ENCODE measurements at places on chromosomes 1 and 21. TPM values are rescaled to one million over a fixed set of nuclear protein-coding genes. Genes with fewer than 3 reads are reported as not detected.

- DNase-seq, result no peak
These were observed 354.1 kb upstream of the B3GALT2 start for GRCh38 chr1:193540511-193540910.

DNA sequence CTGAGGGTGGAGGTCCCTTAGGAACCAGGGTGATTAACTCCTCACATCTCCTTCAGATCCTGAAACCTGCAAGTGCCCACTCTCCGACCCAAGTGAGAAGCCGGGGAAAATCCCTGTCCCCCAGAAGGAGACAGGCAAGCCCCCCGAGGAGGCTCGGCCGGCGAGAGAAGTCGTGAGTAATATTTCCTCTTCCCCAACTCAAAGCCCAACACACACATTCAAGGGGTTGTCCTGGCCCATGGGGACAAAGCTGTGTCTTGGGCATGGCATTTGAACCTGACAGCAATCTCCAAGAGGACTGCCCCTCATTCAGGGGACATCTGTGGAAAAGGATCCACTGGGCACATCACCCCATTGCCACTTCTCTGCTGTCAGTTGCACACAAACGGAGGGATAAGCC is 23.6 kb downstream of the VASH2 start:
- DNase-seq, result no peak

GRCh38 chr1:212618466-212619210 is 10.1 kb downstream of the ATF3 start:
- DNase-seq, result no peak

- no peak for DNase-seq
These were observed at the start of gene SAMSN1 for GRCh38 chr21:14545906-14546480. TSS of gene SAMSN1 (minus strand) at chr21:14546315. CDS start at chr21:14546261, 54 bp downstream.

- DNase-seq, result no peak
These were observed 15.6 kb downstream of the NTRK1 start for GRCh38 chr1:156876281-156876680.

- no peak for DNase-seq
These were observed 21.2 kb upstream of the JUN start for GRCh38 chr1:58804853-58805565.

DNA sequence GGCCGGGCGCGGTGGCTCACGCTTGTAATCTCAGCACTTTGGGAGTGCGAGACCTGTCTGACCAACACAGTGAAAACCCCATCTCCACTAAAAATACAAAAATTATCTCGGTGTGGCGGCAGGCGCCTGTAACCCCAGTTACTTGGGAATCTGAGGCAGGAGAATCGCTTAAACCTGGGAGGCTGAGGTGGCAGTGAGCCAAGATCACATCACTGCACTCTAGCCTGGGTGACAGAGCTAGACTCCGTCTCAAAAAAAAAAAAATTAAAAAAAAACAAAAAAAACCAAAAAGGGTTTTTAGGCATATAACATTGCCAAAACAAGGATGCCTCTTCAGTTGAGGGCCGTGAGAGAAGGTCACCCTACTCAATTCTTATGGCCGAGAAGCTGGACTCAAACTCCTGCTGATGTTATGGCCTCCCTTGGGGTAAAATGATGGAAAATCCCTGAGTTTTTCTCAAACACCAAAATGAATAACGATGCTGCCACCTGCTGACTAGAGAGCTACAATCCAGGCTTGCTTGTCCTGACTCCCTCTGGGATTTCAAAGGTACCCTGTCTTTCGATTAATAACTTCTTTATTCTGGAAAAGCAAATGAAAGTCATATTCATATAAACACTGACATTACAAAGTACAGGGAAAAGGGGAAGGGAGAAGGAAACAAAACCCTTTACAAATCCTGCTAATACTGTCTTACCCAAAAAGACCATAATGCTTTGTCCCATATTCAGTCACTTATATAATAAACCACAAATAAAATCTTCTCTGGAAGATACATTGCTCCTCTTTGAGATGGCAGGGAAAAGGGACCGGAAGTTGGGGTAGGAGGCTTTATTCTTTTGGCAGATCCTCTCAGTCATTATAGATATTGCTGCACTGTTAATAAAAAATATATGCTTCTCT is 10.7 kb downstream of the RAB42 start:
- DNase-seq, result no peak

DNA sequence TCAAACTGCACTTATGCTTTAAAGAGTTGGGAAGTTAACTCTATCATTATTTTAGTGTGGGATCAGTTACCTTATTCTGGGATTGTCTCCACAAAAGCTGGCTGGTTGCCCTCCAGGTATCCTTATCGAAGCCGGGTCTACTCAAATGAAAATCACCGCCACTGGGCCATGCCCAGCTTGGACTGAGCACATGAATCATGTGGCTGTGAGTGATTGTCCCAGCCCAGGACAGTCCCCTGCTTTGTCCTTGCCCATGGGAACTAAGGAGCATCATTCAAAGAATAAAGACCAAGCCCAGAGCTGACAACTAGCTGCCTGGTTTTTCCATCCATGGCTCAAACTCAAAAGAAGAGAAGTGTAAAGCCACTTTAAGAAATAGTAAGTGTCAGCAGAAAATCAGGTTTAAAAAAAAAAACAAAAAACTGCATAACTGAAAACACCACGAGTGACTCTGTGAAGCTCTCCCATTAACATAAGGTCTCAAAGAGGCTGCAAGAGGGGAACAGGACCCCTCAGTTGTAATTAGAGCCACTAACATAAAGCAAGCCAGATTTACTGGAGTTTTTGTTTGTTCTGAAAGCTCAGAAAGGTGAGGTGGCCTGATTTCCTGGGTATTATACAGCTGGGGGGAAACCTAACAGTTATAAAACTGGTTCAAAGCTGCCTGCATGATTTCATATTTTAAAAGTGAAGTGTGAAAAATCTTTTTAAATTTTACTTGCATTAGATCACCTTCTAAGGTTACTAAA is 91.5 kb downstream of the KIF14 start:
- DNase-seq, result no peak

GRCh38 chr1:194067772-194068171 is 881.4 kb upstream of the B3GALT2 start:
- no peak for DNase-seq

GRCh38 chr1:99644279-99645004 is 1.5 kb upstream of the PALMD start:
- no peak for DNase-seq

- no peak for DNase-seq
These were observed 49.8 kb upstream of the ADORA3 start for GRCh38 chr1:111553196-111553595.

CATSPERE gene
- total RNA-seq, result 2.3 TPM

DNA sequence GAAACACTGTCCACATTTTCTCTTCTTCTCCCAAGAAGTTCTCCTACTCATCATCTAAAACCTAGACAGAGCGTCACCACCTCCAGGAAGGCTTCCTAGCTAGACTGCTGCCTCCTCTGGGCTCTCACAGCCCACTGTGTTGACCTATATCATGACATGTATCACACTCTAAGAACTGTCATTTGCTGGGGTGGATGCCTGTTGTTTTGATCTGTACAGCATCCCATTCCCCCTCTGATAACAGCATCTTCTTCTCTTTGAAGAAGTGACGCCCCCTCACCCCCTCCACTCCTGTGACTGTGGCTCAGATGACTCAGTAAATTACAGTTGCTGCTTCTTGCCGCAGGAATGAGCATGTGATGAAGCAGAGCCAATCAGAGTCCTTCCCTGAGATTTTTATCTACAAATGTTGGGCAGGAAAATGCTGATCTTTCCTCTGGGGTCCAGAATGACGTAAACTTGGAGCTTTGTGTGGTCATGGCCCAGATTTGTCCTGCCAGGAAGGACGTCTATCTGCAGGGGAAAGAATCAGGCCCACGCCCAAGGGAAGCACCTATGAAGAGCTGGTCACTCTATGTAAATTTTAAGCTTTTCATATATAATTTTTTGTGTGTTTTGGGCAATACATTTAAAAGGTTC is 28.0 kb upstream of the FOXO6 start:
- no peak for DNase-seq

DNA sequence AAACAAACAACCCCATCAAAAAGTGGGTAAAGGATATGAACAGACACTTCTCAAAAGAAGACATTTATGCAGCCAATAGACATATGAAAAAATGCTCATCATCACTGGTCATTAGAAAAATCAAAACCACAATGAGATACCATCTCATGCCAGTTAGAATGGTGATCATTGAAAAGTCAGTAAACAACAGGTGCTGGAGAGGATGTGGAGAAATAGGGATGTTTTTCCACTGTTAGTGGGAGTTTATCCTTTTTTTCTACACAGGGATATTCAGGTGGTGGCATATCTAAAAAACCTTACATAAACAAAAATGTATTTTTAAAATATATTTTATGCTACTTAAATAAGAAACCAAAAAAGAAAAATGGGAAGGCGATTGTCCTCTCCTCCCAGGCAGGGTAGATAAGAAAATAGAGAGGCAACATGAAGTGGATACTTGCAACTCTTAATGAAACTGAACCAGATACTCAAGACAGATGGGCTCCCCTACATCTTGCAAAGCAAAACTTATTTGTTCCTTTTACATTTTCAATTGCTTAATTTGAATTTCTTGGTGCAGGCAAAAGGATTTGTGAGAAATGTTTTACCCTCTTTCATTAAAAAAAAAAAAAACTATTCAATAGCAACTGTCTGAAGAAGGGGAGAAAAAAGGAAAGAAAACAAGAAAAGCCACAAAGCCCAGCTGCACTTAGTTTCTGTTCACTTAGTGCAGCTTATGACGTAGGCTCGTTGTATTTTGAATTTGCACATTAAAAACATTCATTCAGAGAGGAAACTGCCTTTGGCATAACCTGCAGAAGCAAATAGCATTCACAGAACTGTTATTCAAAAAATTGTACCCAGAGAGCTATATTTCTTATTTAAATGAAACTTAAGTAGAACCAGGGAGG is 36.9 kb upstream of the RGS1 start:
- no peak for DNase-seq

DNA sequence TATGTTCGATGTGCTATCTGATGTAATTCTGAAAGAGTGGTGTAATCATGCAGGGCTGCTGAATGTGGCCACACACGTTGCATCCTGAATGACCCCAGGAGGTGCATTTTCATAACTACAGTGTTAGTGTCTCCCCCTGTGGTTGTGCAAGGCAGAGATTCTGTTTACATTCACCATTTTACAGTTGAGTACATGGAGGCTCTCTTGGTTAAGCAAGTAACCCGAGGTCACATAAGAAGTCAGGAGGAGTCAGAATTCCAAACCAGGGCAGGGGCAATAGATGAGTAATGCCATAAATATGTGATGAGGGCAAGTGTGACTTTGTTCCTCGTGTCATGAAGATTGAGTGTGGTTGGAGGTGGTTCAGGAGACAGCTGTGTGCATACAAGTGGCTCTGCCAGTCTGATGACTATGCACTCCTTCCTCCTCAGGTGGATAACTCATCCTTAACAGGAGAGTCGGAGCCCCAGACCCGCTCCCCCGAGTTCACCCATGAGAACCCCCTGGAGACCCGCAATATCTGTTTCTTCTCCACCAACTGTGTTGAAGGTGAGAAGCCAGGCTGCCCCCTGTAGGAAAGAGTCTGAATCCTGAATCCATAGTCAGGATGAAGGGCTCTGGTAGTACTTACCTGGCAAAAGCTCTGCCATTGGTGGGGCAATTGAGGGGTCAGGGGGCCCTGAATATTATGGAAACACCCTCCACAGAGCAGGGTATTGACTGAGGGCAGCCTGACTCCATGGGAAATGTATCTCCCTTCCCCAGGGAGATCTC is 9.3 kb downstream of the ATP1A2 start:
- DNase-seq, result no peak

GRCh38 chr1:157115429-157115838 is 15.8 kb upstream of the ETV3L start:
- no peak for DNase-seq

GRCh38 chr1:166090244-166090643 is 76.6 kb downstream of the FAM78B start:
- DNase-seq, result no peak

- DNase-seq, result no peak
These were observed 15.4 kb upstream of the NASP start for GRCh38 chr1:45568421-45568820.

FCGR1A gene
- total RNA-seq, result not detected

LIX1L gene
- 42.2 TPM for total RNA-seq

DNA sequence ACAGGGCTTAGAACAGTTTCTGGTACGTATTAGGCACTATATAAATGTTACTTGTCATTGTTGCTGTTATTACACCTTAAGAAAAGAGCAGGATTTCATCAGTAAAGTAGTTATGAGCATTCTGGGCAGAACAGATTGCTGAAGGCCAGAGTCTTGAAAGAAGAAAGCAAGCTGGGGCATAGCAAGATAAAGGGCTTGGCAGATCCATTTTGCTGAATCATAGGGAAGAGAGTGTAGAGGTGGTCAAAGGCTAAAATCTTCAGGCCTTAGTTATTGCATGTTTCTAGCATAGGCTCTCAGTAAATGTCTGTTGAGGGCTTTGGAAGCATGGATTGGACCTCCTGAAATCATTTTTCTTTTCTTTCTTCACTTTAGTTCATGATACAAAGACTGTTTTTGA is 67.5 kb downstream of the PLA2G4A start:
- no peak for DNase-seq

MEF2D gene
- 41.5 TPM for total RNA-seq

- no peak for DNase-seq
These were observed 99.4 kb upstream of the VAMP3 start for GRCh38 chr1:7671676-7672075.

DNA sequence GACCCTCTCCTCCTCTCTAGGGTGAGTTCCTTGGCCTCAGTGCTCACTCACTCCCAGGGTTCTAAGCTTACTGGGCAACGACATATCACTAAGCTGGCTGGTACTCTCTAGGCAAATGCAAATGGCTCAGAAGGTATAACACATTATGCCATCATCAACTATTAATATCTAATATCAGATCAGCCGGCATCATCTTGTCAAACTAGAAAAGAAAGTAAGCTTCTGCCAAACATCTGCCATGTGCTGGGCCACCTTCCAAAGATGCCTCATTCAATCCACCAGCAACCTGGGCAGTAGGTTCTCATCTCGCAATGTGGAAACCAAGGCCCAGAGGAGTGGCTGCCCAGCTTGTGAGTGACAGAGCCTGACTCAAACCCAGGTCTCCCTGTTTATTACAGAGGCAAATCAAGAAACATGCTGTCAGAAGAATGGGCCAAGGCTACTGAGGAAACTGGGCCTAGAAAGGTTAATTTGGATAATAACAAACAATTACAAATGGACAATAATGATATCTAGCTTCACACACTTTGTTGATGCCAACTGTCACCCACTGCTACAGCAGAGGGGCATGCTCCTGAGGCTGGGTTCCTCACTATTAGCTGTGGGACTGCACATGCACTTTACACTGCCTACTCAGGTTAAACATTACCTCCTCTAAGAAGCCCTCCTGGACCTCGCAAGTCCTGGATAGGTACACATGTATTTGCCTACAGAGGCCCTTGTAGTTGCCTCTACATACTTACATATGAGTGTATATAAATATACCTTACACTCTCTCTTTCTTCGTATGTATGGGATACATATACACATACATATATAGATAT is 183.3 kb upstream of the JUN start:
- no peak for DNase-seq

GJB3 gene
- 0.35 TPM for total RNA-seq

- no peak for DNase-seq
These were observed 58.0 kb upstream of the LAPTM5 start for GRCh38 chr1:30815556-30815955.

CAMK2N1 gene
- total RNA-seq, result 4.6 TPM

SLC22A15 gene
- 0.10 TPM for total RNA-seq

Data from glomerular endothelial cell (primary cell).